GM06990 (cell line): ENCODE measurements at places on chromosomes 11 and 22.

- no peak for DNase-seq
These were observed 58.3 kb downstream of the CD44 start for GRCh38 chr11:35197292-35197691.

DNA sequence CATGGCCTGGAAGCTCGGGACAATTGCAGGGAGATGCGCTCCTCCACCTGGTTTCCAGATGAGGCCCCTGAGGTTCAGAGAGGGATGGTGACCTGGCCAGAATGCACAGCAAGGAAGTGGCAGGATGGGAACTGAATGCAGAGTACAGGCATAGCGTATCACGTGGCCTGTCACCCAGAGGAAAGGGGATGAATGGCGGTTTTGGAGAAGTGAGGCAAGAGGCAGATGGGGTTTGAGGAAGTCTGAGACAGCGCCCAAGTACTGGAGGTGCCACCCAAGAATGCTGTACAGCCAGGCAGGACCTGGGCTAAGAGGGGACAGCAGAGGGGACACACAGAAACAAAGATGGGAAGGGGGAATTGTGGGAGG lies 4.9 kb downstream of the RAB3IL1 start:
- no peak for DNase-seq

DNA sequence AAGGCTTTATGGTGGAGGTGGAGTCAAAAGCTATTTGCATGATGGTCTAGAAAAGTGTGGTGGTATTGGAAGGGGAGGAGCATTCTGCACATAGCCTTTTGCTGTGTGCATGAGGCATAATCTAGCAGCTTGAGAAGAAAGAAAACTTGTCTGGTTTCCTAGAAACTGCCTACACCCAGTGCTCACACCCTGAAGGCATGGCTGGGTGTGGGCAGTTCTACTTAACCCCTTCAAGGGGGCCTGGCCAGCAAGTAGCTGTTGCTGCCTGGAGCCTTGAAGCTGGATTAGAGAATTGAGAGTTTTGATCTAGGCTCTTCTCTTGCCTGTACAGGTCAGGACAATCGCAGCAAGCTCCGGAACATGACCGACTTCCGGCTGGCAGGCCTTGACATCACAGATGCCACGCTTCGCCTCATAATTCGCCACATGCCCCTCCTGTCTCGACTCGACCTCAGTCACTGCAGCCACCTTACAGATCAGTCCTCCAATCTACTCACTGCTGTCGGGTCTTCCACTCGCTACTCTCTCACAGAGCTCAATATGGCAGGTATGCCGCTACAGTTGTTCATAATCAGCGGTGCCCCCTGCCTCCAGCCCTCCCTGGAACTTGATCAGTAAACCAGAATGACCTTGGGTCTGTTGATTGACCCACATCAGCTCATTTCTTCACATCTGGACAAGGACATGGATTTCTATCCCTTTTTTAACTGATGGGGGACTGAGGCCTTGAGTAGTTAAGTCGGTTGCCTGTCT lies 12.2 kb upstream of the GRK2 start:
- DNase-seq = no peak

DNA sequence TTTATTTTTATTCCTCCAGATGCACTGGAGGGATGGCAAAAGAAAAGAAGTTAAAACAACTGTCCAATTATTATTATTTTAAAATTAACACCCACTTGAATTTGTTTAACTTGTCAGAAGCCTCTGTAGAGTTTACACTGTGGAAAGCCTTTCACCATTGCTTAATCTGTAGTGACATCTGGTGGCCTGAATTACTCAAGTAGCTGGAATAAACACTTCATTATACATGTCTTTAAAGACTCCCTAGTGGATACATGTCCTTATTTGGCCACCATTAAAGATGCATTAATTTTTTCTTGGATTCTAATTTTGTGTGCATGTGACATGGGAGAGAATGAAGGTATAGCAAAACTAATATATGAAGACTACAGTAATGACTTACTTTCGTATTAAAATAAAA lies 1496.5 kb downstream of the FAM181B start:
- DNase-seq = no peak

DNA sequence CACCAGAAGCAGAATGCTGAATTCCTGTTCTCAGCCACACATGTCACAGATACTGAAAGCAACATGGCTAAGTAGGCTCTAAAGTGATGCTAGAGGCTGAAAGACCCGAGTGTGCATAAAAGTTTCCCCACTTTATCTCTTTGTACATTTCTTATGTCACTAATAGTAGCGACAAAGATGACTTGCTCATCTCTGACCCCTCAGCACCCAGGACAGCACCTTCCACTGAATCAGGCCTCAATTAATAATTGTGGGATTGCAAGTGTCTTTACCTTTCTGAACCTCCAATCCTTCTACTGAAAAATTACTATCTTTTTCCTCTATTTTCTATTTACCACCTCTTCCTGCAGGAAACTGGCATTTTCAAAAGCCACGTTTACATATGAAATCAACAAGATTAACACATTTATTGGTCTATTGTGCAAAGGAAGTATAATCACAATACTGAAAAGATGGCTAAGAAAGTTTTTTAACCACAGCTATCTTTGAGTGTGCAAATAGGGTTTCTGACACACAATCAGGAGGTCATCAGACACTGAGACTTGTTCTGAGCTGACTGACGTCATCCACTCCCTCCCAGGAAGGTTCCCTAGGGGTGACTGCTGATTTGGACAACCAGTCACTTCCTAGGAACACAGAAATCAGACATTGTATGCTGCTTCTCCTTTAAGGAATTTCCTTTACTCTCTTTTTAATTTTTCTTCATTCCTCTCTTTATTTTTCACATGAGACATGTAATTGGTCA lies 213.9 kb upstream of the ISX start:
- no peak for DNase-seq

DNA sequence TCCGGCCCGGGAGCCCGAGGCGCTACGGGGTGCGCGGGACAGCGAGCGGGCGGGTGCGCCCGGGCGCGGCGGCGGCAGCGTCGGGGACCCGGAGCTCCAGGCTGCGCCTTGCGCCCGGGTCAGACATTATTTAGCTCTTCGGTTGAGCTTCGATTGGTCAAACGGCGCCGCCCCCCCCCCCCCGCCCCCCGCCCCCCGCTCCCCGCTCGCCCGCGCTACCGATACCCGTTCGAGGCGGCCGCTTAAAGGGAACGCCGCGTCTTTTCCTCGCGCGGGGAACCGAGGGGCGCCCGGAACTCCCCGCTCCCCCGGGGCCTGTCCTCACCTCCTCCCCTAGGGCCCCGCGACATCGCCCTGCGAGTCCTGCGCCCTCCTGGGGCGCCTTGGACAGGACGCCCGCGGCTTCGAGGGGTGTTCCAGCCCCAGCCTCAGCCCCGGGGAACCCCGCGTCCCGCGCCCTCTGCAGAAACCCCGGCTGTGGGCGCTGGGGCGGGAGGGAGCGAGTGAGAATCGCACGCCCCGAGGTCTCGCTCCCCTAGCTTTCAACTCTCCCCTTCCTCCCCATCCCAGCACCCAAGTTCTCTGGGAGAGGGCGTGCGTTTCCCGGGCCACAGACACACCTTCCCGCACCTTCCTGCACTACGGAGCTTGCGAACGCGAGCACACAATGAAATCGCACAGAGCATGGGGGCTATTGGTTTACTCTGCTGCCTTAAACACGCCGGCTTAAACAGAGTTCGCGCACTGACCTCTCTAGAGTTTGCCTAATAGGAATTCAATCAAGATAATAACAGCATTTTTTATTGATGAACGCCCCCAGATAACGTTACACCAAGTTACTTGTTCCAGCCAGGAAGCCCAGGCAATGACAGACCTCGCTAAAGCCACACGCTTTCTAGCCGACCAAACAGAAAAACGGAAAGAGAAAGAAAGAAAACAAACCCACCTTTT lies at the start of gene BDNF:
Gene BDNF, minus strand, starts transcription at position 105 of the 951 bp plus-strand sequence. CDS start 41,891 bp downstream, outside the sequence.
- DNase-seq = peak; percentile 29

GRCh38 chr11:63986932-63987513 lies 785 bp downstream of the OTUB1 start:
- DNase-seq = no peak

GRCh38 chr11:68282141-68282860 lies 10.5 kb upstream of the C11orf24 start:
- peak; percentile 56 for DNase-seq

- DNase-seq = no peak
These were observed 32.9 kb upstream of the CLMP start for GRCh38 chr11:123227763-123228495.

DNA sequence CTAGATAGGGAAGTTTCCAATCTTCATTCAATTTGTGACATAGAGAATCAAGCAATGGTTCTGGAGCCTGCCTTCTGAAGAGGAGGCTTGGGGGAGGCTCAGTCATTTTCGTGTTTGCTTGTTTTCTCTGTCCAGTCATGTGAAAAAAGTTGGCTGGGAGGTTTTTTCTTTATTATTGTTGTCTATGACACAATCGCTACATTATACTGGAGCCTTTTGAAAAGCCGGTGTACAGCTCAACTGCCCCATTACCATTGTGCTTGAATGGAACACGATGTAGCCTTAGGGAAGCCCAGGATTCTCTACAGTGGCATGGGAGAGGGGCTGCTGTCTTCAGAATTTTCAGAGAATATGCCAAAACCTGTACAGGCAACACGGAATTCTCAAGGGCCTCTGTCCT lies 57.9 kb upstream of the NCAM1 start:
- no peak for DNase-seq

DNA sequence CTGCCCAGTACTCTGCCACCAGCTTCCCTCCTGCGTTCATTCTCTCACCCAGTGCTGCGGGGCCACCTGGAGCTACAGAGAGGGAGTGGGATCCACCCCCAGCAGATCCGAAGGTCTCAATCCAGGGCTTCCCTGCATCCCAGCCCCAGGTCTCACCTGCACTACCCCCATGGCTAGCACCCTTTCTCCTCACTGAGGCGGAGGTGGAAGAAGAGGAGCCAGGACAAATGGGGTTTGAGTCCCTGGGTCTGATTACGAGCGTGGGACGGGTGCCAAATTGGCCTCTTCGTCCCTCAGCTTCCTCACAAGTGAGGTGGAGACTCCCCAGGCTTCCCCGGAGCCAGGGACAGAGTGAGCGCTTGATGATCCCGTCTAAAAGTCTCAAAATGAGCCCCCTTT lies 64.2 kb downstream of the NFAM1 start:
- DNase-seq = no peak

GRCh38 chr11:46102843-46103242 lies 18.4 kb downstream of the PHF21A start:
- no peak for DNase-seq

DNA sequence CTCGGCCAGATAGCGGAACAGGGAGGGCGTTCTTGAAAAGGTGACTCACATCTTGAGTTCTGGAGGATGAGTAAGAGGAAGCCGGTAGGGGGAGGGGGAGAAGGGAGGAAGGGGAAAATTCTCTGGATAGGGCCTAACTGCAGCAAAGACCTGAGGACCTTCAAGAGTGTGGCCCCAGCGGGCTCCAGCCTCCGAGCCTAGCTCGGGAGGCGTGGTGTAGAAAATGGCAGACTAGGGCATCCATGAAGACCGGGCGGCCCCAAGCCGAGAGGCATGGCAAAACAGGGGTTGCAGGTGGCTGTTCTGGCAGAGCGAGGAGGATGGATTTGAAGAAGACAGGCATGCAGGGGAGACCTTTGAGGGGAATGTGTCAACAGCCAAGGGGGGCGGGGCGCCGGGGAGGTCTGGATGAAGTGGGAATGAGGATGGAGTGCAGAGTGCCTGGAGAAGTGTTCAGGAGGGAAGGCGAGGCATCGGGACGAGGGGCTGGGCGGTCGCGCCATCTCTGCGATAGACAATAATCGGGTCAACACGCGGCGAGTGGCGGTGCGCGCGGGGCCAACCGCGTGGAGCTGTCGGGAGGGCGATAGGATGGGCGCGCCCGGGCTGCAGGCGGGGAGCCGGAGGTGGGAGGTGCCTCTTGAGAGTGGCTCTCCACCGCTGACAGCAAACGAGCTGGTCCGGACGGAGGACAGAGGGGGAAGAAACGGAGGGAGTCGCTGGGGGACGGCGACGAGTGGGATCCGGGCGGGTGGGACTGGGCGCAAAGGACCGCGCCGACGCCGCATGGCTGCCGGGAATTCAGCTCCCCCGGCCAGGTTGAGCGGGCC lies 40.0 kb upstream of the CREB3L1 start:
- DNase-seq = peak; percentile 53

- no peak for DNase-seq
These were observed 18.7 kb downstream of the CRELD2 start for GRCh38 chr22:49936973-49937757.

DNA sequence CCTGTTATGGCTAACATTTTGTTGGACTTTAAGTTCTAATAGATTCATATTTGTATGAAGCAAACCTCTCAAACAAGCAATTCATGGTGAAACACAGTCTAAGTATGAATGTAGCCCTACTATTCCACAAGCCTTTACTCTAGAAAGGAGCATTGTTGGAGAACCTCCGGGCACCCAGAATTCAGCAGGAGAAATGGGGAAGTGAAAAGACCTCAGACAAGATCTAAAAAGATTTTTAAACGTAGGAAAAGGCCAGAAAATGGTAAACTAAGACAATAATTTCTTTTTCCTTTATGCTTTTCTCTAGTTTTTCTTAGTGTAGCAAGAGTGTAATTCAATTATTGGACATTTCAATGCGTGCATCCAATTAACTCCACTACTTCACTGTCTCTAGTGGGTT lies 426.4 kb downstream of the INSC start:
- no peak for DNase-seq

DNA sequence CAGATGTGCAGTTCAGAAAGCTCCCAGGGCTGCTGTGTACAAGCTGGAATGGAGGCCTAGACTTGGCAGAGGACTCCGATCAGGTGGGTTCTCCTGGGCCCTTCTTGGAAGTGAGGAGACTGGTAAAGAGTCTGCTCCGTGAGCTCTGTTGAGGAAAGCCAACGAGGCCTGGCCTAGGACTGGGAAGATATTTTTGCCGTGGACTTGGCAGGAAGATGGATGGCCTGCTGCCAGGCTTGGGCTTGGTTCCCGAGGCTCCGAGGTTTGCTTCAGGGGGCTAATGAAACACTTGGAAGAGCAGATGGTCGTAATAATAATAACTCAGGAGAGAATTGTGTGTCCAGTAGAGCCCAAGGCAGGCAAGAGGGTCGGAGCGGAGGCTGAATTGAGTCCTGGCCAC lies 3.9 kb downstream of the GALR3 start:
- DNase-seq = no peak

- no peak for DNase-seq
These were observed 51.2 kb downstream of the TPBGL start for GRCh38 chr11:75291741-75292140.

DNA sequence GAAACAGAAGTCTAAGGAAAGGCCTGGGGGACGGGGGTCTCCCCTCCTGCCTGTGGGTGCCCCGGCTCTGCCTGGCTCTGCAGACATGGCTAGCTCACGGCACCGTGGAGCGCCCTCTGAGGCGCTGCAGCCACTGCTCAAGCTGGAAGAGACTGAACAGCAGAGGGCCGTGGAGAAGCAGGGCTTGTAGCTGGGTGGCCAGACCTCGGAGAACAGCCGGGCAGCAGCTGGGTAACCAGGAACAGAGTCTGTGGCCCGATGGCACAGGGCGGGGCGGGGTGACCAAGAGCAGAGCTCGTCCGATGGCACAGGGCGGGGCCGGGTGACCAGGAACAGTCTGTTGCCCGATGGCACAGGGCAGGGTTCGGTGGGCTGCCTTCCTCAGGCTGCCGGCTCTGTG lies 18.1 kb downstream of the RNH1 start:
- DNase-seq = no peak

- no peak for DNase-seq
These were observed 50.6 kb upstream of the APOA1 start for GRCh38 chr11:116888024-116888423.
